Activated CD8-positive, alpha-beta memory T cell treated with anti-CD3 and anti-CD28 coated beads, Interleukin-2, amount 50 U/mL, for 4 hours (primary cell): ENCODE measurements at places on chromosomes 7 and 10.

DNA sequence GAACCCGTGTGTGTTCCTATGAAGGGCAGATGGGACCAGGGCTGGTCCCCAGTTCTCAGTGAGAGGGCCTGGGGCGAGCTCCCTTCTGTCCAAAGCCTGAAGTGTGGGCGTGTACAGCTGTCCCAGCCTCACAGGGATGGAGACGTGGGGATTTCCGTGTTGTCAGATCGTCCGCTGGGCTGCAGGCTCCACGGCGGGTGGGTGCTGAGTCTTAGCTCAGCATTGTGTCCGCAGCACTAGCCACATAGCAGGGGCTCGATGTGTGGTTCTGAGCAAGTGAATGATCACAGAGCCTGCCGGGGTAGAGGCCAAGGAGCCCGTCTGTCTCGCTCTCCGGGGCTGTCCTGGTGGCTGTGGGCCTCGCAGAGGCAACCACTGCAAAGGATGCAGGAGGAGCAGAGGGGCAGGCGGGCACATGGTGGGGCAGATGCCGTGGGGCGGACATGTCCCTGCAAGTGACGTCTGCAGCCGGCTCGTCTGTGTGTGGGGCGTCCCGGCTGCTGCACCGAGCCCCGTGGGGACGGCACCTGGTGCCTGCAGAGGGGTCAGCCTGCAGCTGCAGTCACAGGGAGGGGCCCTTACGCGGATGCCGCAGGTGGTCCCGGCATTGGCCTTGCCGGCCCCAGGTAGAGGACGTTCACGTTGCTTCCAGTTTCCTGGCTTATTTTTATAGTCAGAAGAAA, 30.9 kb downstream of the FAM20C start:
- DNase-seq, result no peak

- DNase-seq, result no peak
Measured at GRCh38 chr10:61655335-61655851, 7.3 kb upstream of the CABCOCO1 start.

DNA sequence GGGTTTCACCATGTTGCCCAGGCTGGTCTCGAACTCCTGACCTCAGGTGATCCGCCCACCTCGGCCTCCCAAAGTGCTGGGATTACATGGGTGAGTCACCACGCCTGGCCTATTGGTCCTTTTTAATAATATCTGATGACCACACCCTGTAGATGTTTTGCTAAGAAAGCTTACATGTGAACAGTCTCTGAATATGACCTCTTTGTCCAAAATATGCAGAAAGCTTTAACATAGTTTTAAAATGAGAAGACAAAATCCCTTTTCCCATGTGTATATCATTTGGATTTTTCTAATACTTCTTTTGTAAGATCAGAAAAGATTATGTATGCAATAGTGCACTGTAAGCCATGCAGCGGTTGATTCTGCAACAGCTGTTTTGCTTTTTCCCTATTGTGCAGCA, 38.5 kb downstream of the MCU start:
- DNase-seq, result no peak

GRCh38 chr10:118324140-118324539, 18.0 kb downstream of the FAM204A start:
- no peak for DNase-seq

DNA sequence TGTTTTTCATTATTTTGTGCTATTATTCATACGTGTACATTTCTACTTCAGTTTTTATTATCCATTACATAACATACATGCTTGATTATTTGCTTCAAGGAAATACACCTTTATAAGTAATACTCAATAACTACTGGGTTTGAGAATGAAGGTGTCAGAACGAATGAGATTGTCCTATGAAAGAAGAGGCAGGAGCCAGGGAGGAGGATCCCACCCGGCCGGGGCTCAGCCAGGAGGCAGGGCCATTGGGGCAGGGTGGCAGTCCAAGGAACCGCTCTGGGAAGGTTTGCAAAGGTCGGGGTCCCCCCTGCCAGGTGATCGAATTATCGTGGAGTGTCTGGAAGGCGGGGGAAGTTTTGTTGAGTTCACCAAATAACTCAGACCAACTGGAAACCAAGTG, 9.1 kb downstream of the TRIM56 start:
- DNase-seq, result no peak

- DNase-seq, result no peak
Measured at GRCh38 chr10:98141484-98142073, 7.1 kb downstream of the R3HCC1L start.

DNA sequence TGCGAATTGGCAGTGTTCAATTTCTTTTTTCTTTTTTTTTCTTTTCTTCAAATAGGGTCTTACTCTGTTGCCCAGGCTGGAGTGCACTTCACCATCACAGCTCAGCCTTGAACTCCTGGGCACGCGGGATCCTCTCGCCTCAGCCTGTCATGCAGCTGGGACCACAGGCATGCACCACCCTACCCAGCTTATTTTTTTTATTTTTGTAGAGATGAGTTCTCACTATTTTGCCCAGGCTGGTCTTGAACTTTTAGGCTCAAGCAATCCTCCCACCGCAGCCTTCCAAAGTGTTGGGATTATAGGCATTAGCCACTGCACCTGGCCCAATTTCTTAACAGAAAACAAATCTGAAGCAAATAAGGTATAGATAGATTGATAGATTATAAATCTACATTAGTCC, 69.3 kb downstream of the SKIDA1 start:
- no peak for DNase-seq

- DNase-seq, result no peak
Measured at GRCh38 chr10:78895469-78895868, 173.3 kb upstream of the ZMIZ1 start.

GRCh38 chr7:36314491-36314890, 75.2 kb upstream of the ANLN start:
- no peak for DNase-seq

DNA sequence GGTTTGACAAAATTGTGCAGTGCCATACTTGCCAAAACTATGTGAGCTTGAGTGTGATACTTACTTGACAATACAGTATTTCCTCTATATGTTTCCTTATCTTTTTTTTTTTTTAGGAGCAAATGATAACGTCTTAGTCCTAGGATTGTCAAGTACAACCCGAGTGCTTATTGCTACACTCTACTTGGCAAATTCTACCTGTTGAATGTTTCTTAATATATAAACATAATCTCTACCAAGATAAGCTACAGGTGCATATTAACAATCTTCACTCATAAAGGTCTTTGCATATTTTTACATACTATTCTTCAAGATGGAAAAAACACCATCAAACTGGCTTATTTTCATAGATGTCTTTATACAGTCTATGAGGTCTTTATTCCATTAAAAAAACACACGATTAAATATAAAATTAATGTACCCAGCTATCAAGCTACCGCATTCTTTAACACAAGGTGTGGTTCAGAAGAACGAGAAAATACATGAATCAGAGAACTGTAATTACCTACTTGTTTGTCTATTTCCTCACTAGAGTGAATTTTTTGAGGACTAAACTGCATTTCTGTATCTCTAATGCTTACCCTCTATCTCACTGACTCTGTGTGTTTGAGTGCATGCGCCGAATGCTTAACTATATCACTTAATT, 76.1 kb upstream of the PDSS1 start:
- DNase-seq, result no peak

- DNase-seq, result no peak
Measured at GRCh38 chr10:106242301-106242700, 922.2 kb downstream of the SORCS1 start.

DNA sequence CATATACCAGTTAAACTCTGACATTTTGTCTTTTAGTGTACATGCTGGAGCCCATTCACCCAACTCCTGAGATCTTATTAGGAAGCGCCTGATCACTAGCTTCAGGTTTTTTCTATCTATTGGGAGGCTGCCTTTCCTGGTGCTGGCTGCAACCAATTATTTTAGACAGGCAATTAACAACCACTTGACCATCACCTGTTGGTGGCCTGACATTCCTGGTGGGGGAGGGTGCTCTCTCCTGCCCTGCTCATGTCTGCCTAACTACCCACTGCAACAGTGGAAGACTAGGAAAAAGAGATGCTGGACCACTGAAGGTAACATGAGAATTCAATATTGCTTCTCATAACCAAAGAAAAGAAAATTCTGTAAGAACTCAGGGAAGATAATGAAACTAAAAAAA, 190.3 kb upstream of the GRM3 start:
- no peak for DNase-seq

DNA sequence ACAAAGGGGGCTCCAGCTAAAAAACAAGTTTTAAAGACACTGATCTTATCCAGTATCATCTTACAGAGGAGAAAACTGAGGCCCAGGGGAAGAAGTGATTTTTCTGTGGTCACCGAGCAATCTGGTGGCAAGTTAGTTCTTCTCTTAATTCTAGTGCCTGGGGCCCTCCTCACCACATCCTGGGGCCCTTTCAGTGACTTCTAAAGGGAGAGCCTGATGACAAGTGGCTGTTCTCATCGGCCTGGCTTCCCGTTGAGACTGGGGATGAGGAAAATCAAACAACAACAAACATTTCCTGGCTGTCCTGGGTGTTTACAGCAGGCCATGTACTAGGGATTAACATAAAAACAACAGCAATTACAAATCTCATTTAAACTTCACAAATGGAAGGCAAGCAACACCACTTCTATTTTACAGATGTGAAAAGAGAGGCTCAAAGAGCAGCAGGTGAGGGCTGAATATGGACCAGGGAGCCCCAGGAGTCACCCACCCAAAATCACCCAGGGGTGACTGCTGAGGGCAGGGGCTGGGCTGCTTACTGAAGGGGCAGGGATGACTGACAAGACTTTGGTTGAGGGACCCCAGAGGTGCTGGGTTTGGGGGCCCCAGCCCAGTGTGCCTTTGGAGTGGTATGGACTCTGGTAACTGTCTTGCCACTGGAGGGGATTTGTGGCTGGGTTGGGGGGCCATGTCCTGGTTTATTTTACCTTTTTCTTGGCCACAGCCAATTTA, 24.7 kb upstream of the MTPAP start:
- no peak for DNase-seq

GRCh38 chr10:88731296-88731695, 25.2 kb downstream of the LIPK start:
- DNase-seq, result no peak

- DNase-seq, result no peak
Measured at GRCh38 chr10:90023950-90024349, 322.6 kb downstream of the KIF20B start.

- DNase-seq, result no peak
Measured at GRCh38 chr10:99431190-99431760, 851 bp upstream of the GOT1 start.

DNA sequence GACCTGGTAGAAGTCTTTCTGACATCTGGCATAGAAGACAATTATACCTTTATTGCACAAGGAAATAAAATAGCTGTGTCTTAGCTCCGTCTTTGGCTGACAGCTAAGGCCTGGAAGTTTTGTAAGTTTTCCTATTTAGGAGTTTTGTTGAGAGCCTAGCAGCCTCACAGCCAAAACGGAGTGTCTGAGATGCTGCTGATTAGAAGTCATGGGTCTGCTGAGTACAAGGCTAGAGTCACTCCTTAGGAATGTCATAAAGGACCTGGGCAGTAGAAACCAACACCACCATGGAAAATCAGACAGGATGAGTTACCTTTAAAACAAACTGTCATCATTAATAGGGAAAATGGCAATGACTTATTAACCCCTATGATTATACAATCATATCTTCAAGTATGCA, 442.5 kb downstream of the KCNMA1 start:
- DNase-seq, result no peak

DNA sequence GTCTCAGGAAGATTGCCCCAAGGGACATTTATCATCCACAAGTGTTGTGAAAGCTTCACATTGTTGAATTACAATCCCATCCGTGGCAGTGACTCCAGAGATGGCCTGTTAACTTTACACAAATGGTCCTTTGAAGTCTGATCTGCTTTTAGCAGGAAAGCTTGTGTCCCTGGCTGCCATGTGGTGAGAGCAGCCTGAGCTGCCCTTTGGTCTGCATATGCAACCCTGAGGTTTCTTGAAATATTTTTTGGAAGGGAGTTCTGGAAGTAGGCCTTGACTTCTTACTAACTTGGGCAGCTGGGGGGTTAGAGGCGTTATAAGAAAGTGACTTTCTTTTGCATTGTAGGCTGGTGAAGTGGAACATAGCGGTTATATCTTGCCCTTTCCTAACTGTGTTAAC, 41.3 kb upstream of the FAM180A start:
- DNase-seq, result no peak

GRCh38 chr7:18541181-18541870, 45.8 kb downstream of the HDAC9 start:
- no peak for DNase-seq

GRCh38 chr10:24207341-24207740, 1.6 kb upstream of the KIAA1217 start:
- no peak for DNase-seq

DNA sequence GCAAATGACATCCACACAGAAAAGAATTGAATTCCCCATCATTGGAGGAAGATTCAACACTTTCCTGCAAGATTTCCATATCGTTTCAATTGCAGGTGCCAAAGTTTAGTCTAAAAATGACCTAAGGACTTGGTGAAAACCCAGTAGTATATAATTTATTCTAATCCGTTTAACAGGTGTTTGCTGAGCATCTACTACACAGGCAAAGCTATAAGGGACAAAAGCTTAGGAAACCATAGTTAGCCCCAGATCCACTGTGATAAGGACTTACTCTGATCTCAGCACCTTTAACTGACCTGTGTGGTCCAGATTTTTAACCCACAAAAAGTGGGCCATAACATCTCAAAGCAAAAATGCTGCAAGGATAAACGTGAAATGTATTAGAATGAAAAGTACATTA, 19.1 kb downstream of the UBE2H start:
- no peak for DNase-seq

- no peak for DNase-seq
Measured at GRCh38 chr7:50718311-50718710, 64.4 kb downstream of the GRB10 start.

DNA sequence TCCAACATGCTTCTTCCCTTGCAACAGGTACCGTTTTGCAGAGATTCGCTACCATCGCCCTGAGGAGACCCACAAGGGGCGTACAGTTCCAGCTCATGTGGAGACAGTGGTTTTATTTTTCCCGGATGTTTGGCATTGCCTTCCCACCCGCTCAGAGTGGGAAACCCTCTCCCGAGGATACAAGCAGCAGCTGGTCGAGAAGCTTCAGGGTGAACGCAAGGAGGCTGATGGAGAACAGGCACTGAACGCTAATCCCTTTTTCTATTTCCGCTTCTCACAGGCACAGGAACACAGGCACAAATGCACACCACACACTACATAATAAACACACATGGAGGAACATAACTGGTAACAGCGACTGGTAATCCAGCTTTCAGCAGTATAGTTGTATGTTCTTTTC, 35.2 kb downstream of the CCAR1 start:
- no peak for DNase-seq

GRCh38 chr10:86065711-86066251, 300.8 kb downstream of the GRID1 start:
- DNase-seq, result no peak

GRCh38 chr7:158683541-158683940, 21.1 kb downstream of the NCAPG2 start:
- DNase-seq, result no peak

GRCh38 chr7:69942573-69942972, 344.3 kb downstream of the AUTS2 start:
- no peak for DNase-seq
